ENCODE measurements at places on chromosomes 7 and 10. TPM values are rescaled to one million over a fixed set of nuclear protein-coding genes. Genes with fewer than 3 reads are reported as not detected.

C7orf33 gene
- total RNA-seq, result not detected

CELF2 gene
- 13.0 TPM for total RNA-seq

HMX3 gene
- not detected for total RNA-seq

PCDH15 gene
- 1.1 TPM for total RNA-seq

CAV1 gene
- total RNA-seq, result 47.8 TPM

SLC16A12 gene
- 5.7 TPM for total RNA-seq

CPA2 gene
- total RNA-seq, result 298 TPM

PLPP4 gene
- 3.4 TPM for total RNA-seq

DNA sequence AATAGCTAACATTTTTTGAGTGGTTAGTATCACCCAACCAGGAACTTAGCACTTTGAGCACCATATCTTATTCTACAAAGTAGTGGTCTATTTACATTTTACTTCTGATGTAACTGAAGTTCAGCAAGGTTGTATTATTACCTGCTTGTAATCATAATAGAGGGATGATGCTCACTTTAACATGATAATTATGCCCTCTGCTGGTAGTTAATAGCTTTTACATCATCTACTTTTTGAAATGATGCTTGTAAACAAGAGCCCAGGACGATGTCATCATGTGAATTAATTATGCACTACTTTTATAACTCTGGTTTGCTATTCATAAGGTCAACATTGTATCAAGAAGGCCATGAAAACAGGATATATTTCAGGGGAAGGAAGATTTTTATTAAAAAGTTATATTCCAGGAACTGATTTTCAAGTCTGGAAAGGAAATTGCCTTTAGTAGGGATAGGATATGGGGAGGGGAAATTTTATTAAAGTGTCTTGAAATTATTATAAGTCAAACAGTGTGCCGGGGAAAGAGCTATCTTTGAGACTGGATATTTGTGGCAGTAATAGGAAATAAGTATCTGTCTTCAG, 80.3 kb upstream of the SCIN start:
- H3K27me3 ChIP-seq, result no peaks in the 10 kb centered on the region
- H3K4me1 ChIP-seq, result no peaks in the 10 kb centered on the region
- H3K4me3 ChIP-seq, result no peak overlapping the region
- no peaks in the 10 kb centered on the region for H3K36me3 ChIP-seq

DNA sequence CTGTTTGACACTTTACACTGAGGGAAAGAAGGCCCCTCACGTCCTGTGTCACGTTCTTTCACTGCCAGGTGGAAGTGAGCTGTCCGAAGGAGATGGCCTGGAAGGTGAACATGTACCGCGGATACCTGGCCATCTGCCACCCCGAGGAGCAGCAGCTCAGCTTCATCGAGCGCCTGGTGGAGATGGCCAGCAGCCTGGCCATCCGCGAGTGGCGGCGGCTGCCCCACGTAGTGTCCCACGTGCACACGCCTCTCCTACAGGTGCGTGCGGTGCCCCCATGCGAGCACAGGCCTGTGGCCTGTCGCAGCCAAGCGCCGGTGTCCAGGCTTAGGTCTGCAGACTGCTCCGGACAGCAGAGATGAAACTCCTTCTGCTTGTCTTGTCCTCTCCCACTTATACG, 103.4 kb downstream of the TRRAP start:
- DNase-seq, result no peak
- H3K27ac ChIP-seq, result no peak overlapping the region
- peaks cover 4% of the 10 kb centered on the region for H3K36me3 ChIP-seq

DNA sequence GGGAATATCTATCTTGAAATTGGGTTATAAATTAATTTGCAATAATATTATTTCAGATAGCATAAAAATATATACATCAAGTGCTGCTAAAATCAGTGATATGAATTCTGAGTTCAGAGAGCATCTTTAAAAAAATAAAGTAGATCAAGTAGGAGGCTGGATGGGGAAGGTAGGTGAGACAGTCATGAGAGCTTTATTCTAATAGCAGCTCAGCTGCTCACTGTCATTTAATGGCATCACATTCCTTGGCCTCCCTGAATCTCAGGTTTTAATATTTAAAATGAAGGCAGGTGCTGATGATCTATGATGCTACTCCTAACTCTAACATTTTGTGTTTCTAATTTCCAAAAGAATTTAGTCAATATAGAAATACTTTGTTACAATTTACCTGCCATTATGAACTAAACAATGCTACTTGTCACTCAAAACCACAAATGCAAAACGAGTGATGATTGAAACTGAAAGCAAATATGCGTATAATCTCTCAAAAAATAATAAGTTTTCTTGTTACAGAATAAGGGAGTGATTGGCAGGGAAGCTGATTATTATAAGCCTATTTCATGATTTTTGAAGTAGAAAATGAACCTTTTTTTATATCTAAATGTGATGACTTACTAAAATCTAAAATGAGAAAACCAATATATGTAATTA, 147.6 kb upstream of the CSTF2T start:
- H3K27ac ChIP-seq, result no peak overlapping the region
- DNase-seq, result no peak
- H3K36me3 ChIP-seq, result no peaks in the 10 kb centered on the region

DNA sequence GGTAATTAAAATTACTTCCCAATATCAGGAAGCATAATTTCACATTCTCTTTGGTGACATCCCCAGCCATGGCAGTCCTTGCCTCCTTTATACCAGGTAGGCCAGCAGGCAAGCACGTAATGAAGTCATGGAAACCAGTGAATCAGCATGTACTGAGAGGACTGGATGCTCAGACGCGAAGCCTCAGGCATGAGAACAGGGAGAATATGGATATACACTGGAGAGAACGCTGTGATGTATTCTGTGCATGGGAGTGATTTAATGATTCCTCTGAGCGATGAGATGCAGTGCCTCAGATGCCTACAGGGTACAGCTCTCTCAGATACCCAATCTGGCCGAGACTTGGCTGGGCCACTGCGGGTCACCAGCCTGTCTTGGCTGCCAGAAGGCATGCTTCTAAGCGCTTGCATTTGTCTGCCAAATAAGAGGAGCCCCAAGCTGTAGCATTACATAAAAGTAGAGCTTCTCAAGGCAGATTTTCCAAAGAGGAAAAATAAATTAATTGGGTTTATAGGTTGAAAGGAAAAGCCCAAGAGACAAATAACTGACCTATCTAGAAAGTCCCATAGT, 238.1 kb downstream of the RELN start:
- H3K4me3 ChIP-seq, result no peak overlapping the region
- H3K36me3 ChIP-seq, result no peaks in the 10 kb centered on the region
- no peak overlapping the region for H3K27ac ChIP-seq
- DNase-seq, result no peak
- H3K4me1 ChIP-seq, result no peaks in the 10 kb centered on the region
- no peaks in the 10 kb centered on the region for H3K27me3 ChIP-seq

DNA sequence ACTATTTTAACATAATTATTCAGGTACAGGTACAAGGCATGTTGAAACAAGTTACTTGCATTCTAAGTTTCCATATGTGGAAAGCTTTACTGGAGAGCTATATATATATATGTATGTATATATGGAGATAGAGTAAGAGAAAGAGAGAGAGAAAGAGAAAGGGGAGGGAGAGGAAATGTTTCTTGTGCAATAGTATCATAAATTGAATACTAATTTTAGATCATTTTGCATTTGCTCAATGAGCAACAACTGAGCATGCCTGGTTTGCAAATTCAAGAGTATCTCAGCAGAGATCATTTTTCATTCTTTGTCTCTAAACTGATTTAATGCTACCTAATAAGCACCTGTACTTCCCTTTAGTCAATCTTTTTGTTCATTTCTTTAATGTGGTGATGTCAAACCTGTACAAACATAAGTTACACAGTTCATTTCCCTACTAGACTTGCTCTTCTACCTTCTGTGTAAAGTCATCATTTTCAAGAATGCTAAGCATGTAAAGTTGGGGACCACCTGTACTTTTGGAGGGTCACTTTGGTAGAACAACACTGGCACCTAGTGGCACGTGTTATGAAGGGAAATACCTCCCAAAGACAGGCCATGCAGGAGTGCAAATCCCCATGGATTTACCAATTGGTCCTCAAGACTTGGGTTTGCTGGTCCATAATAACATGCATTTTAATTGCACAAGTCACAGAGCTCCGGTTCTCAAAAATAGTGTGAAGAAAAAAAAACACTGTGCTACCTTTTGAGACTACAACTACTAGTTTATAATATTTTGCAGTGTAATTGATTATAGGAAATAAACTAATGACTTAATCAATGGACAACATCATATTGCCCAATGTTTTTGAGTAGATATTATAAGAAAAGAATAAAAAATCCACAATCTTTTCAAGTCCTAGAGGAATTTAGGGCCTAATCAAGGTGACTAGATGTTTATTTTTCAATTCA, 431.2 kb upstream of the IGFBP3 start:
- H3K4me3 ChIP-seq, result no peak overlapping the region
- no peaks in the 10 kb centered on the region for H3K4me1 ChIP-seq
- H3K27me3 ChIP-seq, result no peaks in the 10 kb centered on the region

- no peak for DNase-seq
- no peaks in the 10 kb centered on the region for H3K36me3 ChIP-seq
- H3K27me3 ChIP-seq, result peaks cover 86% of the 10 kb centered on the region
- H3K27ac ChIP-seq, result no peak overlapping the region
- H3K4me1 ChIP-seq, result peaks cover 35% of the 10 kb centered on the region
Observed at GRCh38 chr10:22338931-22339330, 6.4 kb upstream of the SPAG6 start.

GRCh38 chr10:18079665-18080295, 60.4 kb upstream of the CACNB2 start:
- DNase-seq, result no peak
- H3K36me3 ChIP-seq, result no peaks in the 10 kb centered on the region

DNA sequence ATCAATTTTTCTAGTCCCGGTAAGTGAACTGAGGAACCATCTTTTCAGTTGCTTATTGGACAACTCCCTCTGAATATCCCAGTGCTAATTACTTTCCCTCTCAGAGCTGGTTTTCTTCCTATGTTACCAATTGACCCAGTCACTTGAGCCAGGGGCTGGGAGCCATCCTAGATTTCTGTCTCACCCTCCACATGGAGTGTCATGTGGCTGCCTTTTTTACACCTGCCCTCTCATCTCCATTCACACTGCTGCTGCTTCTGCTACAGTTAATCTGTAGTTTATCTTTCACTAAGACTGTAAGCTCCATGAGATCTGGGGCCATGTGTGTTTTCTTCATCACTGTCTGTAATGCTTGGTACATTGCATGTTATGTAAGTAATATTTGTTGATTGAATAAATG, 35.8 kb downstream of the VCL start:
- DNase-seq, result no peak
- no peak overlapping the region for H3K27ac ChIP-seq
- no peak overlapping the region for H3K4me3 ChIP-seq
- no peaks in the 10 kb centered on the region for H3K36me3 ChIP-seq

DNA sequence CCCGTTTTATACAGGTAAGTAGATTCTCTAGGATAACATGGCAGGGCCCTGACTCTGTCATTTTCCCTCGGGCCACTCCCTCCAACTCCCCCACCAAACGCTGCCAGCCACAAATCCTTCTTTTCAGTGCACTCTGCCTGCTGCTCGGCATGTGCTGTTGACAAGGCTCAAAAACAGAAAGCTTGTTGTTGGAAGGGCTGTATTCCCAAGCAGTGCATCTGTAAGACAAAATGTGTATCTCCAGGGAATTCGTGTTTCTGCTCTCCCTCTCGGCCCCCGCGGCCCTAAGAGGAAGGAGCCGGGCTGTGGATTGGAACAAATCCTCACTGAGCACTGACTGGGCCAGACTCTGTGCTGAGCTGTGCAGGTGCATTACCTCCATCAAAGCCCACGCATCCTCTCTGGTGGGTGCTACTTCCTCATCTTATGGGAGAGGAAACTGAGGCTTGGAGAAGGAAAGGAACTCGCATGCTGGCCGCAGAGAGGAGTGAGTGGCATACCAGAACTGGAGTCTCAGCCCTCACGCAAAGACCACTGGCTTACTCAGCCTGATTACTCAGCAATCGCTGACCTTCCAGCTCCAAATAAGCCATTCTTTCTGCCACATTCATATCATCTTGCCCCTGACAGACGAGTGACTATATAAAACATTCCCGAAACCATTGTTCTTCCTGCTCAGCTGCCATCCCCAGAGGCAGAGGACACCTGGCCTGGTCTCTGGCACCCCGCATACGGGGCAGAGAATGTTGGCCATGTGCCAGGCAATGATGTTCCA, 33.5 kb upstream of the ENO4 start:
- no peaks in the 10 kb centered on the region for H3K4me1 ChIP-seq
- H3K27me3 ChIP-seq, result peaks cover 3% of the 10 kb centered on the region
- no peaks in the 10 kb centered on the region for H3K36me3 ChIP-seq
- DNase-seq, result no peak

- H3K36me3 ChIP-seq, result no peaks in the 10 kb centered on the region
- no peak overlapping the region for H3K27ac ChIP-seq
- H3K27me3 ChIP-seq, result no peaks in the 10 kb centered on the region
- DNase-seq, result peak; percentile 75
Observed at GRCh38 chr10:71708301-71708703, 11.3 kb downstream of the C10orf105 start.

DNA sequence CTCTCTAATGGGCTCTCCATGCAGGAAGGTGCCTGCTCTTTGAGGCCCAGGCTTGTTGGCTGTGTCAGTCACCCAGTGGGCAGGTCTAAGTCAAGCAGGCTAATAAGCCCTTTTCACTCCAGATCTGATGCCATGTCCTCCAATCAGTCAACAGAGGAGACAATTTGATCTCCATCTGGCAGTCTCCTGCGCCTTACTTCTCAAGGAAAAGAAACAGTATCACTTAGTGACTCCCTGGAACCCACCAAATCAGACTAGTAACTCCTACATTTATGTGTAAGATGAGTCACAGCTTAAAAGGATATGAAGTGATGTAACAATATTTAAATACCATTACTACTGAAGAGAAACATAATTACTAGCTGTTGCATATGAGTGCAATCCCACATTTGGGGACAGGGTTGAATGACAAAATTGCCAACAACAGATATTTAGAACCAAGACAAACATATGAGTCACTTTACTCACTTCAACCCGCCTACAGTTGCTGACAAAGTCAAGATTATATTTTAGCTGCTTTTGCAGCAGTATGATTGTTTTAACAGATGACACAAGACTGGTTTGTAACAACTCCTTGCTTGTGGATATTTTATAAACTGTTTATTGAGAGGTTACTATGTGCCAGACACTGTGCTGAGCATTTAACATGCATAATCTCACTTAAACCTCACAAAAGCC, 72.1 kb downstream of the USP6NL start:
- H3K4me3 ChIP-seq, result no peak overlapping the region
- H3K27me3 ChIP-seq, result no peaks in the 10 kb centered on the region
- no peak for DNase-seq
- peak overlapping the region; percentile 10 for H3K27ac ChIP-seq
- H3K4me1 ChIP-seq, result peaks cover under 1% of the 10 kb centered on the region
- no peaks in the 10 kb centered on the region for H3K36me3 ChIP-seq

DNA sequence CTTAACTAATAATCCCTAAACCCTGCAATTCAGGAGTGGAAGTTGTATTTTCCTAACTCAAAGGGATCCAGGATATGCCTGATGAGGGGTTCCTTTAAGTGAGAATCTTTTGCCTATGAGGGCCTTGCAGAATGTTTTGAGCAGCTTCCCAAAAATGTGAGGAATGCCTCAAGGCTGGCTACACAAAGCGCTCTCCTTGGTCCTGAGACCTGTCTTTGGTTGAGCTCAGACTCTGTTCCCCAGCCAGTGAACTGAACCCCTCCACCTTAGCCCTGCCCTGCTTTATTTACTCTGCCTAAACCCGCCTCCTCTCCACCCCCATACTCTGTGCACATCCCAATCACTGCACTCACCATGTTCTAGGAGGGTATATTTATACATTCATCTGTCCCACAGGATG, 108.6 kb downstream of the NRCAM start:
- no peak overlapping the region for H3K4me3 ChIP-seq
- DNase-seq, result peak; percentile 54
- H3K4me1 ChIP-seq, result no peaks in the 10 kb centered on the region
- H3K36me3 ChIP-seq, result no peaks in the 10 kb centered on the region
- no peaks in the 10 kb centered on the region for H3K27me3 ChIP-seq
- no peak overlapping the region for H3K27ac ChIP-seq

GRCh38 chr7:130890176-130891020, 156.4 kb upstream of the KLF14 start:
- no peaks in the 10 kb centered on the region for H3K36me3 ChIP-seq
- H3K4me3 ChIP-seq, result no peak overlapping the region
